ENCODE measurements at places on chromosomes 4 and X.

DNA sequence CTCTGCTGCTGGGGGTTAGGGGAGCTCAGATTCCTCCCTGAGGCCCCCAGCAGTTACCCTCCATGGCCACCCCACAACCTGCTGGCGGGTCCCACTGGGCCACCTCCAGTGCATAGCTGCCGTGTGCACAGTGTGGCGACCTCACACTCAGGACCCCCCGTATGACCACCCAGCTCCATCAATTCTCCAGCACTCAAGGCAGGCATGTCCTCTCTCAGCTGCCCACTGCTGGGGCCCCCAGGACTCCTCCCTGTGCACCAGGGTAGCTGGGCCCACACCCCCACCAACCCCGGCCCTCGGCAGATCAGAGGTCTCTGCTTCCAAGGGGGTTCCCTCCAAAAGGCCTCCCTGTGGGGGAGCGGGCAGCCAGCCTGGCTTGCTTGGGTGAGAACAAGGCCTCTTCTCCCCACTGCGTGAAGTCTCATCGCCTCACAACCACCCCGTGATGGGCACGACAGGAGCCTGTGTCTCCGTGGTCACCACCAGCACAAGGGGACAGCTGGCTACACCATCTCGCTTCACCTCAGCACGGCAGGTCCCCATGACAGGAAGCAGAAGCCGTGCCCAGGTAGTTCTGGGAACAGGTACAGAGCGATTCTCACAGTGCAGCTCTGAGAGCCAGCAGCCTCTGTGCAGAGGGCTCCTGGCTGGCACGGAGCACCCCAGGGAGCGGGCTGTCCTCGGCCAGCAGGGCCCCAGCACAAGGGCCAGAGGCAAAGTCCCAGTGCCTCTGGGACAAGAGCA is 4.6 kb upstream of the HAUS3 start:
- no peak for ATAC-seq

- ATAC-seq, result no peak
Measured at GRCh38 chrX:124940531-124940930, 379.1 kb upstream of the TEX13C start.

- ATAC-seq, result no peak
Measured at GRCh38 chr4:137536789-137537561, 4.7 kb upstream of the PCDH18 start.

GRCh38 chr4:174631901-174632758 is 109.8 kb upstream of the HPGD start:
- peak; percentile 86 for ATAC-seq

- ATAC-seq, result no peak
Measured at GRCh38 chrX:20267607-20267930, 860 bp upstream of the RPS6KA3 start.

- no peak for ATAC-seq
Measured at GRCh38 chr4:79258614-79259176, 67.2 kb downstream of the NAA11 start.

Measured in SK-N-SH treated with all-trans-retinoic acid at 6 μM for 48 hours (cell line).